Hippocampal formation (tissue), 2 donors: ENCODE measurements at places on chromosomes 2 and 18.

DNA sequence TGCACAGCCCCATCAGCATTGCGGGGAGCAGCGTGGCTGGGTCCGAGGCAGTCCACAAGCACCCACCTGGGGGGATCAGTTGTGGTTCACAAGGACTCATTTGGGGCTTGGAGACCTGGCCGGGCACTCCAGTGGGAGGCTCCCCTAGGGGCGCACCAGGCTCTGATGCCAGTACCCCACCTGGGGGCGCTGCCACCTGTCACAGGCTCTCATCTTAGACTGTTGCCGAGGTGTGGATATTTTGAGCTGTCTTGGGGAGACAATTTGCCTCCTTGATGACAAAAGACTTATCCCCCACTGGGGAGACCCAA lies 3.0 kb downstream of the ADRA2B start:
- DNase-seq, result no peak

GRCh38 chr2:196233021-196233804 lies 61.8 kb upstream of the STK17B start:
- no peak for DNase-seq

DNA sequence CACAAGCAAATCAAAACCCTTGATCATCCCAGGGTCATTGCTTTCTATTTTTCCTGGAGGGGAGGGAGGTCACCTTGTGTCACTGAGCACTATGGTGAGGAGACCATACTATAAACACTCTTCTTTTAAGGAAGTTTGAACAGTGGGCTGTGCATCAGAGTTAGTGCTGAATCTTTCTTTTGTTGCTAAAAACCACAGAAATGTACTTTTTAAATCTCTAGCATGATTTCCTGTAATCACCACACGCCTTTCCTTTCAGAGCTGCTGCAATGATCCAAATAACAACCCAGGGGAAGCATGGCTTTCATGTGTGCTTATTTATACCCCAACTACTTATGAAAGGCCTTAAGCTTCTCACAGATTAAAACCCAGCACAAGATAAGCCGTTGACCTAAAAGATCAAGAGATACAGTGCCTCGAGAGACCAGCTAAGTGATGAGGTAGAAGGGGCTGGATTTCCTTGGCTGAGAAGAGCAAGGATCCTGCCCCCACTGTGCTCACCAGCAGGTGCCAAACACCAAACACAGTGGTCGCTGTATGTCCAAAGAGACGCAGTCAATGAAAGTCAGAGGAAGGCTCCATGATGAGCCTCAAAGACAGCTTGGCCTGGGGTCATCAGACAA lies 34.7 kb downstream of the TRABD2A start:
- DNase-seq, result no peak

DNA sequence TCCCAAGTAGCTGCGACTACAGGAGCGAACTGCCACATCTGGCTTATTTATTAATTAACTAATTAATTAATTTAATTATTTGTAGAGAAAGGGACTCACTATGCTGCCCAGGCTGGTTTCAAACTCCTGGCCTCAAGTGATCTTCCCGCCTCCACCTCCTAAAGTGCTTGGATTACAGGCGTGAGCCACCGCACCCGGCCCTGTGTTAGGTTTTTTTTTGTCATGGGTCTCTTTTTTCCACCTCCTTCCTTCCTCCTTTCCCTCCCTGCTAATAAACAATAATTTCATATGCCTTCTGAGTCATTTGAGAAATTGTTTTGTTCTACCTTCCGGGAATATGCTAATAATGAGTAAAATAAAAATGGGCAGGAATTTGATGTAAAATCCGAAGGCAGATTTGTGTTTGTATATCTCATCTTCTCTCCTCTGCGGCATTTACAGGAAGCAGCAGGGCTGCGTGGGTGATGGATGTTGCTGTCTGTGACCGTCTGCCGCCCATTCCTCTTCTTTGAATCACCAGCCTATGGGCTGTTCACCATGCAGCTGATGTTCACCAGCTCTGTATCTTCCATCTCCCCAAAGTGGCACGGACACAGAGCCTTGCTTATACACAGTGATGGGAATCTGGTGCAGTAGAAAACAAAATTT lies 89.9 kb downstream of the ACSL3 start:
- no peak for DNase-seq

DNA sequence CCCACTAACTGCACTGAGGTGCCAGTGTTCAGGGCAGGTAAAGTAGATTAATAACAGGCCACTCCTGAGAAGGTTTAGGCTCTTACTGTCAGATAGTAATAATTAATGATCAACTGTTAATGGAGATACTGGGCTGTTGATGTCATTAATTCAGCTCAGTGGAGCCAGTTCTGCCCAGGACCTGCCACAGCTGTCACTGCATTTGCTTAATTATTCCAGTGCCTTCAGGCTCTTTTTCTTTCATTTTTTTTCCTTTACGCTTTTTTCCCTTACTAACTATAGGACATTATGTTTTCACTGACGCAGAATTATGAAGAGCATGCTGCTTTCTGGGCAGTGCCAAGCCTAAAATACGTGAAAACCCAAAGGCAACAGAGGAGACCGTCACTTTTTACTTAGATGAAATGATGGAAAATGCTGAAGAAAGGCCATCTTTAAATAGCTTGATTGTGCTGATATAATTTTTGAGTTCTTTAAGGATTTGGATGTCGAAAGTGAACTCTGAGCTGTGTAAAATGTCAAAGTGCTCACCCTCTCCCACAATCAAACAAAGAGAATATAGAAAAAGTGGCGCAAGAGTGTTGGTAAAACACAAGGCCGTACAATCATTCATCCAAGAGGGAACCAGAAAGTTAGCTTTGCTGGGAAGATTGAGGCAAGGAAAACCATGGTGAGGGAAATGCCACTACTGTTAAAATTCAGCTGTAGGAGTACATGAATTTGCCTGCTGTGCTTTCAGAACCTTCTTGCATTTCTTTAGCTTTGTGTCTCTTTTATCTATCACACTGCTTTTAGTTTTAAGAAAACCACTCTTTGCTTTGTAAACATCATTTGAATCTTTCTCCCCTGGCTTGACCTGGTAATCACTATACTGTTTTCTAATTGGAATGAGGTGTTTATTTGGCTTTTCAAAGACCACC lies 192.0 kb upstream of the ZEB2 start:
- no peak for DNase-seq

DNA sequence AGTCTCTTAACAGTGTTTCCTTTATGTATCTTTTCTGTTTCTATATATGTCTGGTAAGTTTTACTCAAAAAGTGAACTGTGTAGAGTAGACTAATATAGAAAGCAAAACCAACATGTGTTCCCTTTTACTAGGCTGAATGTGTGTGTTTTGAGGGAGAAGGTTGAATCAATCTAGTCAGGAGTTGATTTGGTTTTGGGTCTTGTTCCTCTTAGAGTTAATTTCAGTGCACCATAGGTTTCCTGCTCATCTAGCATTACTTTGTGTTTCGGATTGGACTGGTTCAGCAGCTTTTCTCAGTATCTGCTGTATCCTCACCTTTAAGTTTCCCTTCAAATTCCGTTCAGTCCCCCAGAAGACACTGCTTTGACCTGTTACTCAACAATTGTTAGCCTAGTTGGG lies 52.0 kb upstream of the TRIM43 start:
- DNase-seq, result peak; percentile 3

GRCh38 chr2:8215159-8215863 lies 466.5 kb upstream of the ID2 start:
- DNase-seq, result no peak

DNA sequence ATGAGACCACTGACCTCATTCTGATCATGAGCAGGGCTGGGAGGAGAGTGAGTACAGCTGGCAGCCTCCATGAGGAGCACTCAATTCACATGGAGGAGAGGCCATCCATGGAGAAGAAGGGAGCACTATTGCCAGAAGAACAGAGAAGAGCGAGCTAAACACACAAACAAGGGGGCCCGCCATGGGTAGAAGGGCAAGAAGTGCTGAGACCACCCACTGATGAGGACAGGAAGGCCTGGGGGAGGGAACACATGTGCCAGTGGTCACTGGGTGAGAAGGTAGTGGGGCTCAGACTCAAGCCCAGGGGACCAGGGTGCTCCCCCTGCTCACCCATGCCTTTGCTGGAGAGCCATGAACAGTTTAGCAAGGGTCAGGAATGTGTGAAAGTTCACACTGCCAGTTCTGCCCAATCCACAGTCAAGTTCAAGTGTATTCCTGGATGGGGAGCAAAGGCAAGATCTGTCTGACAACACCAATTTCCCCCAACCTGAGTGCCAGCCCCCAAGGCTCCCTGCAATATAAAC lies 57.7 kb downstream of the TTC32 start:
- DNase-seq, result no peak

GRCh38 chr2:30230497-30231211 lies 680 bp upstream of the LBH start:
- no peak for DNase-seq

- no peak for DNase-seq
Observed at GRCh38 chr2:104788742-104789455, 65.0 kb upstream of the POU3F3 start.

GRCh38 chr2:221465776-221466175 lies 106.3 kb downstream of the EPHA4 start:
- DNase-seq, result no peak

GRCh38 chr2:127528487-127528886 lies 2.2 kb upstream of the IWS1 start:
- no peak for DNase-seq

DNA sequence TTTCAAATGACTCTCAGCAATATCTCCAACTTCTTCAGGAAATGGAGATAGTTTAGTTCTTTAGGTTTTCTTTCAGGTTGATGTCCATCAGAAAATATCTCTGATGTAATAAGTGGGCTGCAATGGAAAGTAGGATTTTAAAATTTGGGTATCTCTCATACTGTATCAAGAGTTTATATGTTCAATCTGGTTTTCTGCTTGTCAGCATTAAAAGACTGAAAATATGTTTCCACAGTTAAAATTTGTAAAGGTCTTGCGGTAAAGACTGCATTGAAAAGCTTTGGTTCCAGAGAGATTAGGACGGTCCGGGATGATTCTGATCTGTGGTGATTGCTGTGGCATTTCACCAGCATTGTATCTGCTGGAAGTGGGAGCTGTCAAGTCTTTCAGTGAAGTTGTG lies 83.2 kb downstream of the LYPD1 start:
- no peak for DNase-seq

DNA sequence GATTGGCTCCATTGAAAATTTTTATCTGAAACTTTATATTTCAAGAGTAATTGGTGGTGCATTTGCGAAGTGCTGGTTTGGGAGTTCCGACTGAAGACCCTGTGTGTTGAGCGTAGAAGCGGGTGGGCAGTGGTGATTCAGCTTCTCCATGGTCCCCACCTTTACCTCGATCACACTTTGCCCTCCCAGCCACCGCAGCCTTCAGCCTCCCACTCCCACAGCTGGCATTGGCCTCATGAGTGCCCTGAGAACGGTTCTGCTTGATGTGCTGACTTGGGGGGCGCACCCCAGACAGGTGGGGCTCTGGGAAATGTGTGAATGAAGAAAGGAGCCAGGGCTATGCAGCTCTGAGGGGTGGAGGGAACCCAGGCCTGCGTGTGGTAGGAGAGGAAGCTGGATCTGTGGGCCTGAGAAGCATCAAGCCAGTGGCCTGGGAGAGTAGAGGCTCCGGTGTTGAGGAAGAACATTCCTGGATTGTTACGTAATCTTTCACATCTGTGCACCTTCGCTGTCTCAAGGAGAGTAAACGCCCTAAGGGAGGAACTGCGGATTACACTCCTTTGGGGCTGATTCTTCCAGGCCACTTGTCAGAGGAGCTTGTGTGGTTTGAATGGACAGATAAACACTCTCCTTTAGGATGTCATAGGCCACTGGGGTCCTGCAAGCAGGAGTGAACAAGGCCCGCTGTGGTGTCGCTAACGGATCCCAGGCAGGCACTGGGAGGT lies 83.8 kb downstream of the NPAS2 start:
- no peak for DNase-seq

DNA sequence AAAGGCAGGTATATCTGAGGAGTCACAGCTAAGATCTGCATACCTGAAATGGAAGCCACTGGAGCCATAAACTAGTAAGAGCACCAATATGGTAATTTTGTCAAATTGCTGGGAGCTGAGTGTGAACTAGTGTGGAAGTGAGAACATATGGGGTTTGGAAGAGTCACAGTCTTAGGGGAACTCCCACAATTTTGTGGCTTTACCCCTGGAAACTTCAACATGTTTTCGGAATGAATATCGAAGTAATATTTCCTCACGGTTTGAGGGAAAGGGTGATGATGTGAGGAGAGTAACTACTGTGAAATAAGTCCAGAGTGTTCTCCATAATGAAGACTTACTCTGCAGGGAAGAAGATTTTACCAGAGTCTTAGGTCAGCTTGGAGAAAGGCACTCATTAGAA lies 565.9 kb downstream of the RIT2 start:
- DNase-seq, result no peak

DNA sequence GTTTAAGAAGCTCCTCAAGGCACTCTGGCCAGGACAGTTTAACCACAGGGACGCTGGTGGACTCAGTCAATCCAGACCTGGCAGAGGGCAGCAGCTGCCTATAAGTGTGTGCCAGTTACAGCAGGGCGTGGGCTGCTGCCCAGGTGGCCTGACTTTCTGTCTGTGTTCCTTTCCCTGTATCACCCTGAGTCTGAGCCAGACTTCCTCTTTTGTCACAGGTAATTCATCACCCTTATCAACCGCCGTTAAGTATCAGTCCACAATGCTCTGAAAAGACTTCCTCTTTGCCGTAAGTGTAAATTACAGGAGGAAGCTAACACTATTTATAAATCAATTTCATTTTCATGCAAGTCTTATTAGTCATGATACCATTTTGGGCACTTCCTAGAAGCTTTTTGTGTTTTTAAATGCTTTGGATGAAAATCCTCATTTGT lies 7.0 kb downstream of the LPIN1 start:
- DNase-seq, result no peak

GRCh38 chr2:9145109-9145751 lies 61.4 kb upstream of the ASAP2 start:
- no peak for DNase-seq

GRCh38 chr2:39647104-39647765 lies 18.5 kb upstream of the TMEM178A start:
- no peak for DNase-seq

GRCh38 chr2:71944183-71944550 lies 203.5 kb downstream of the CYP26B1 start:
- DNase-seq, result no peak

- DNase-seq, result no peak
Observed at GRCh38 chr2:89784960-89785359, 1093.5 kb downstream of the RPIA start.

GRCh38 chr2:62817995-62818713 lies 112.6 kb downstream of the EHBP1 start:
- no peak for DNase-seq

DNA sequence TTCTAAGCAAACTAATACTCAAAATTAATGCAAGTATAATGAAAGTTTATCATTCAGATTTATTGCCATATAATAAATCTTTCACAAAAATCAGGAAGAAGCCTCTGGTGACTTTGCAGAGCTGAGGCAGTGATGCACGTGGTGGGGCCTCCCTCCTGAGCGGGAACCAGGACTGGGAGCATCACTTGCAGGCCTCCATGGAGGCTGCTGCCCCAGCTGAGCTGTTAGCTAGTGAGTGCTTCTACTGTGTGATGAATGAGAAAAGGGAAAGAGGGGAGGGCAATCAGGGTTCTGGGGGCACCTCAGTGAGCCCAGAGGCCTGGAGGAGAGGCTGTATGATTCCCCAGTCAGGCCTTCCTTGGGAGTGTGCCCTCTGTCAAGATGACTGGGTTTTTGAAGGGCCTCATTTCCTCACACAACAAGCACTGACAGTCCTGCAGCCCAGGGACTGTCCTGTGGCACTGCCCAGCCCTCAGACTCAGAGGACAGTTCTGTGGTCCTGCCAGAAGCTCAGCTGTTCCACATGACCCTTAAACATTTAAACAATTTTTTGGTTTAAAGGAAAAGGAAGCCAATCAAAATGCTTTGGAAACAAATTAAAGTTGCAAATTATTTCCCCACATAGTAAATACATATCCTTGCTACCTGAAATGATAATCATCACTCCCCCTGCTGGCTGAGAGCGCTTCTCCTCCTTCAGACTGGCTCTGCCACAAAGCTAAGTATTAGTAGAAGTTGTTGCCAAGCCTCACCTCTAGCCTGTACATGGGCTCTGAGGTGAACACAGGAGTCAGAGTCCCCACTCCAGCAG lies 90.9 kb upstream of the SMAD7 start:
- DNase-seq, result no peak
